ENCODE measurements at places on chromosomes 7 and 10.
A peak's percentile ranks its signal among the peaks of the same experiment; 100 is the strongest.

DNA sequence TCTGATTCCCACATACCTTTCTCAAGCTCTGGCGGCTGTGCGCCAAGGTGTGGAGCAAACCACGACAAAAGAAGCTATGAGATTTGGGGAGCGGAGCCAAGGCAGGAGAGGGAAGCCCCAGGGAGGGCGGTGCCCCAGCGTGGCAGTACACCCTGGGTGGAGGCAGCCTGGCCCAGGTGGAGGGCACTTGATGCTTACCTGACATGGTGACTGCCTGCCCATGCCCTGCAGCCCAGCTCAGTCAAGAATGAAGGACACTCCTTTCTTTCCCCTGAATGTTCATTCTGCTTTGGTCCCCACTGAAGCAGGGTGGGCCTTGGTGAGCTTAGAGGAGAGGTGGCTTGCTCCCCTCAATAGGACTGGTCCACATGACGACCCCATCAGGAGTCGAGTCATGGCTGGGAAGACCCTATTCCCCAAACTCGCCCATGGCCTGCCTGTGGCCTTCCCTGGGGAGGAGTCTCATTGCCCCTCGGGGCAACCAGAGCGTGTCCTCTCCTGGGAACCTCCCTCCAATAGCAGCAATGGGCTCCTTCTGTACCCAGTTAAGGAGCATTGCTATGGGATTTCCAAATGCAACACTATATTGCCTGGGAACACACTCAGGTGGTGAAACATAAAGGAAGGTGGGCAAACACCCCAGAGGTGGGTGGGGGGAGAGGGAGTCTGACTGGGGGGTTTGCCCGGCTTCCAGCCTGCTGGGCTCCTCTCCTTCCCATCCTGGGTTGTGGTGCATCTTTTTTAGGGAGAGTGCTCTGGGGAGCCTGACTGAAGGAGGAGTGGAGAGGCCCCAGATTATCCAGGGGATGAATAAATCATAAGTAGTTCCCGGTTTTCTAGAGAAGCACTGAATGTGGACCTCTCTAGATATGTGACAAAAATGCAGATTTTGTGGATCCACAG lies 22.7 kb downstream of the RAMP3 start:
- no peak for ATAC-seq

DNA sequence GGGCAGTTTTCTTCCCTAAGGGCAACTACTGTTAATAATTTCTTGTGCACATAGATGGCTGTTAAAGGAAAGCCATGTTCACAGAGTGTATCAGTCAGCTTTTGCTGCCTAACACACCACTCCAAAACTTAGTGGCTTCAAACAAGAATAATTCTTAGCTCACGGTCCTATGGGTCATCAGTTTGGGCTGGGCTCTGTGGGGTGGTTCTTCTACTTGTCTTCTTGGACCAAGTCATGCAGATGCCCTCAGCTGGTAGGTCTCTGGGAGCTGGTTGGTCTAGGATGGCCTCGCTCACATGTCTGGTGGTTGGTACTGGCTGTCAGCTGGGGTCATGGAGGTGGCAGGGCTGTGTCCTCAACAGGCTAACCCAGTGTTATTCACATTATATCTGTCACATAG lies 39.6 kb downstream of the TBATA start:
- no peak for ATAC-seq

GRCh38 chr7:79702116-79702515 lies 248.6 kb upstream of the MAGI2 start:
- no peak for ATAC-seq

DNA sequence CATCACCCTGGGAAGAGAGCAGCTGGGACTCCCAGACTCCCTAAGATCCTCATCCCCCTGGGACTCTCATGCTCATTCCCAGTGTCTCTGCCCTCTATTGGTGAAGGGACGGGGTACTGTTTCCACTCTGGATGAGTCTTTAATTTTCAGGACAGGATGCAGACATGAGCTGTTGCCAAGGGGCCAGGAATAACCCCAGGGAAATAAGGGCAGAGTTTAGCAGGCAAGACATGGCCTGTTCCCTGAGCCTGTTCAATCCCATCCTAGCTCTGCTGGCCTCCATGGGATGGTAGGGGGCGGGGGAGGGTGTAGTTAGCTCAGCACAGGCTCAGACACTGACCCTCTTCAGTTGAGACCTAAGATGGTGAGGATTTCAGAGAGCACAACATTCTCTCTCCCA lies 14.0 kb downstream of the C10orf105 start:
- ATAC-seq = no peak

GRCh38 chr7:16879181-16879580 lies 2.6 kb downstream of the AGR3 start:
- no peak for ATAC-seq

GRCh38 chr7:132565885-132566284 lies 10.4 kb downstream of the PLXNA4 start:
- no peak for ATAC-seq

GRCh38 chr7:30977896-30978564 lies 14.3 kb downstream of the GHRHR start:
- no peak for ATAC-seq

DNA sequence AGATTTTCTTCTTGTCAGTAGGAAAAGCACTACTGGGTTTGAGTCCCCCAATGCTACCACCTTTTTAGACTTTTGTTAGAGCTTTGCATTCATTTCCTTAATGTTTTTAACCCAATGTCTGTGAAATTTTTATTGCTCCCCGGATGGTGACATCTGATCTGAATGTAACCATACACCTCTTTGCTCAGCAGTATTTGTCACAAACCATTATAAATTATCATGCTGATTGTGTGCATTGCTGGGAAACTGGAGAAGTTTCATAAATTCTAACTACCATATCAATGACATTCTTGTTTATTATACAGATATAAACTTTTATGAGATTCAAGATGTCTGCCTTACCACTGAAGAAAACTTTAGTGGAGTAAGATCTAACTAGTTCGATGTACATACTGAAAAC lies 8.5 kb downstream of the NRP1 start:
- no peak for ATAC-seq

DNA sequence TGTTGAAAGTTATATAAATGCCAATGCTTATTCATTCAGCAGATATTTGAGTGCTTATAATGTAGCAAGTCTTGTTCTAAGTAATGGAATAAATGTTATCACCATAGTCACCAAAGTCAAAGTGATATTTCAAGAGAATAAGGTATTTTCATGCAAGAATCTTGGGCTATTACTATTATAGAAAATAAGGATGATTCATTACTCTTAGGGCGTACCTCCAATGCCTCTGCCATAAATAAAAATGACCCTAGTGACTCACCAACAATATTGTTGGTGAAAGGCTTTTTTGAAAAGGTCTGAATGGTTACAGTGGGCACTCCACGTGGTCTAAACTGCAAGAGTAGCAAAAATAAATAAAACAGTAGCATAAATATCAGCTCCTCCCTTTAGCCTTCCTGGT lies 68.4 kb downstream of the RALA start:
- no peak for ATAC-seq

GRCh38 chr7:154231732-154232131 lies 179.5 kb downstream of the DPP6 start:
- no peak for ATAC-seq

DNA sequence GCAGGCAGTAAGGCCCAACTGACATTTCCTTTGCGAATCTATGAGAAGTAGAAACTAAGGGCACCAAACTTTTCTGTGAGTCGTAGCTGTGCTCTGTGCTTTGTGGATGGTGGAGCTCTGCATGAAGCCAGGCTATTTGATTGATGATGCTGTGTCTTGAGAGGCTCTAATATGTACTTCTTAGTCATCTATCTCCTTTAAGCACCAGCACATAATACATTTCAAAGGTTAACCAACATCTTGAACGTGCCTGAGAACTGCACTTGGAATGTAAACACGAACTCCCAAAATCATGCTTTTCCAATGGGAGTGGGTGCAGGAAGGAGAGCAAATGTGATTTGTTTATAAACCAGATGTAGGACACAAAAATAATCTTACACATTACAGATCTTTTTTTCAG lies 411.6 kb downstream of the PARD3 start:
- ATAC-seq = no peak

DNA sequence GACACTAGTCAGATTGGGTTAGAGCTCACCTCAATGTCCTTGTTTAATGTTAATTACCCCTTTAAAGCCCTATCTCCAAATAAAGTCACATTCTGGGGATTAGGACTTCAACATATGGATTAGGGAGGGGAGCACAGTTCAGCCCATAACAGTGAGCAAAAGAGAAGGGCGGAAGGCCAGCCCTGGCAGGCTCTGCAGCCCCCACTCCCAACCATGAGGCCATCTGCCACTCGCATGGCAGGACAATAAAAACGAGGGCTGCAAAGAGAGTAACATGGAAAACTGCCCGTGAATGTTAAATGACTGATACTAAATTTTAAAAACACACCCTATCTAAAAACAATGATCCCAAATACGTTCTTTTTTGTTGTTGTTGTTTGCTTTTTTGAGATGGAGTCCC lies 38.7 kb downstream of the RGS10 start:
- no peak for ATAC-seq

GRCh38 chr7:41391818-41392217 lies 311.1 kb downstream of the INHBA start:
- ATAC-seq = no peak

GRCh38 chr10:22693371-22693784 lies 21.0 kb downstream of the PIP4K2A start:
- peak; percentile 97 for ATAC-seq

- peak; percentile 100 for ATAC-seq
Measured at GRCh38 chr7:98106647-98107312, at the start of gene LMTK2. Gene LMTK2, plus strand, starts transcription at chr7:98106862. Its CDS starts 316 bp downstream, at chr7:98107178.

- no peak for ATAC-seq
Measured at GRCh38 chr7:106679153-106679931, 18.4 kb upstream of the CCDC71L start.

GRCh38 chr10:81135851-81136250 lies 598.1 kb downstream of the SH2D4B start:
- no peak for ATAC-seq

- no peak for ATAC-seq
Measured at GRCh38 chr7:77282897-77283296, 83.3 kb upstream of the FGL2 start.

DNA sequence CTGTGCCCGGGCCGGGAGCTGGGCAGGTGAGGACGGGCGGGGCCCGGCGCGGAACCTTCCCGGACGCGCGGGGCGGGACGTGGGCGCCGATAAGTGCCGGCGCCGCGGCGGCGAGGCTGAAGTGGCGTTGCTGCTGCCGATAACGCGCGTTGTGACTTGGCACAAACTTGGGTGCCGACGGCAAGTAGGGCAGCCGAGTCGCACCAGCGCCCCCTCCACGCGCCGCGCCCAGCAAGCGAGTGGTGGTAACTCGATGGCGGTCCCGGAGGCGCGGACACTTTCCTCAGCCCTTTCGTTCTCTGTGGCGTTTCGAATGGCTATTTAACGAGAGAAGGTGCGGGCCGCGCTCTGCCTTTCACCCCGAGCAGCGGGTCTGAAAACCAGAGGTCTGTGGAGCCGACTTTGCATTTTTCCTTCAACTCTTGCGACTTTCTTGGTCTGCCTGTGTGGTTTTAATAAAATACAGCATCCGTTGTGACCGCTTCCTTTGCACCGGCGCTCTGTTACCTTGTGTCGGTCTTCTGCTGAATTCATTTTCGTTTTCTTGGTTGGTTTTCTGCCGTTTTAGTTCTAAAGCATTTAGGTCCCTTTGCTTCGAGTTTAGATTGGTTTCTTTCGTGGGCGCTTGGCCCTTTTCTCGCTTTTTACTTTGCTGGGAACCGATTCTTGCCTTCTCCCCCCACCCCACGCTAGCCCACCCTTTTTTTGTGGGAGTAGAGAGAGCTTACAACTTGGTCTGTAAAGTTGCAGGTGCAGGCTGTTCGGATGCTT lies 701 bp downstream of the STK17A start:
- peak; percentile 40 for ATAC-seq

- ATAC-seq = no peak
Measured at GRCh38 chr10:45144326-45145070, 143.8 kb downstream of the ZNF22 start.

DNA sequence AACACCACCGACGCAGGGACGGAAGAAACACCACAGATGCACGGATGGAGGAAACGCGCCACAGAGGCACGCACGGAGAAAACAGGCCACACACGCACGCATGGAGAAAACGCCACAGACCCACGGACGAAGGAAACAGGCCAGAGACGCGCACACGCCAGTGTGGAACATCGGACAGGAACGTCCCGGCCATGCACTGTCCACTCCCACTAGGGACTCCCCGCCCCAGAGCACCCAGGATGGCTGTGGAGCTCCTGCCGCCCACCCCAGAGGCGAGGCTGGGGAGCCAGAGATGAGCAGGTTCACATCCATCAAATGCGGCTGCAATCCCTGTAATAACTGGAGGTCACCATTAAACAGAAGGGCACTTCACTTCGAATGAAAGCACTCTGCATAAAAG lies 17.3 kb downstream of the DIP2C start:
- no peak for ATAC-seq

DNA sequence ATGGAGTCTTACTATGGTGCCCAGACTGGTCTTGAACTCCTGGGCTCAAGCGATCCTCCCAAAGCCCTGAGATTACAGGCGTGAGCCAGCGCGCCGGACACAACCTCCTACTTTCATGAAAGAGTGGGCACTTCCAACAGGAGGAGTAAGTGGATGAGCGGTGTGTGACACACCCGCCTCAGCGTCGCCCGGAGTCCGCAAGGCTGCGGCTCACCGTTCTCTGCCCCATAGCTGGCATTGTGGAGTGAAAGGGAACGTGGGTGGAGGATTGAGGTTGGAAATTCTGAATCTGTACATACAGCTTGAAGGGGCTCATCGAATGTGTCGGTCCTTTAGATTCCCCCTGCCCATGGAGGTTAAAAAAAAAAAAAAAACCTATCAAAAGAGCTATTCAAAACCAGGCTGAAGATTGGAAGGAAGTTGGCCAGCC lies 524 bp upstream of the PRXL2A start:
- ATAC-seq = no peak

- no peak for ATAC-seq
Measured at GRCh38 chr7:150939466-150939865, 38.7 kb downstream of the KCNH2 start.

- no peak for ATAC-seq
Measured at GRCh38 chr7:25843467-25843866, 308.5 kb upstream of the NFE2L3 start.

DNA sequence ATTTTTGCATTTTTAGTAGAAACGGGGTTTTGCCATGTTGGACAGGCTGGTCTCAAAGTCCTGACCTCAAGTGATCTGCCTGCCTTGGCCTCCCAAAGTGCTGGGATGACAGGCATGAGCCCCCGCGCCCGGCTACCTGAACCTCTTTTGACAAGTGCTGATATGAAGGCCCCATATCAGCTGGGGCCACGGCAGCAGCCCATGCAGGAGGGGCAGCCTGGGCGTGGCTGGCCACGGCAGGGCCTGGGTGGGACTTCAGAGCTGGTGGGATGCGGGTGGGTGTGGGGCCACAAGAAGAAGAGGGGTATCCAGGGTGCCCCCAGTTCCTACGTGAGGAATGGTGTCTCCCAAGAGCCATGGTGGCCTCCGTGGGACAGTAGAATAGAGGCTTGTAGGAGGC lies 6.9 kb downstream of the LRRC27 start:
- ATAC-seq = no peak

DNA sequence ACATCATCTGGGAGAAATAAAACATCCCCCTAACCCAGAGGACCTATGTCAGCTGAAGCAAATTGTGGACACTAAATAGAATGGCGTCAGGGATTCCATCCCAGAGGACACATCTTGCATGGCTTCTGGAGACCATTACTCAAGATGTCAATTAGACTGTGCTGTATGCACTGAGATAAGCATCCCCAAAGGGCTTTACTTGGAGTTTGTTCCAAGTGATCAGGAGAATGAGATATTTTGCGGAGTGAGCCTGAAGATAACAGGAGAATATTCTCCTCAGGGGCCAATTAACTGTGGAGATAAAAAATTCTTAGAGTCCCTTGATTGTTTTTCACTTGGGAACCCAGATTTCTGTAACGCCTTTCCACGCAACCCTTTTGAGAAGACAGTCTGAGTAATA lies 4.5 kb upstream of the OR2AE1 start:
- ATAC-seq = no peak
